Left renal pelvis (tissue), 4 donors: ENCODE measurements at places on chromosomes 6 and 20.

DNA sequence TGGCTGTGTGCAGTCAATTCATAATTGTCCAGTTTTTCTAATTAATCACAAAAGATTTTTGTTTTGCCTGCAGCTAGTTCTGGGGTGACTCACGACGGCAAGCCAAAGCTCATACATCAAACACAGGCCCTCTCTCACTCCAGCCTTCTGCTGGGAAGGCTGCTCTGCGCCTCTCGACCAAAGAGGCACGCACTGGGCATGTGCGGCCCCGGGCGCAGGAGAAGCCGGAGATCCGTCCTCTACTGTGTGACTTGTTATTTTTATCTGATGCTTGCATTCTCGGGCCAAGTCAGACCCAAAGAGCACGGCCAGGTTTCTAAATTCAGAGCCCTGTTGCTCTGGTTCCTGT lies 98.5 kb downstream of the TFAP2A start:
- no peak for DNase-seq

- DNase-seq, result no peak
Measured at GRCh38 chr6:158464483-158464882, 95.4 kb upstream of the TMEM181 start.

DNA sequence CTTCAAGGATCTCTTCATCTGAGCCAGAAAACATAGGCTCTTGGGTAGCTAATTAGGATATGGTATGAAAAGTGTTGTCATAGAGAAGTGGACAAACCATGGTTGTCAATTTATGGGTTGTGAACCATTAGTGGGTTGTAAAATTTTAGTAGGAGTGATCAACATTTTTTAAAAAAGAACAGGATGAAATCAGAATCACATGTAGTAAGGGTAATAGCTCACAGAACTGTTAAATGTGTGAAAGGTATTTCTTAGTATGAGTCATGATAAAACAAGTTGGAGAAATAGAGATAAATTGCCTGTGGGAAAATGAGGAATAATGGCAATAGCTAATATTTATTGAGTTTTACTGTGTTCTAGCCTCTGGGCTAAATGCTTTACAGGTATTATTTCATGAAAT lies 113.4 kb downstream of the MAP3K4 start:
- DNase-seq, result no peak

DNA sequence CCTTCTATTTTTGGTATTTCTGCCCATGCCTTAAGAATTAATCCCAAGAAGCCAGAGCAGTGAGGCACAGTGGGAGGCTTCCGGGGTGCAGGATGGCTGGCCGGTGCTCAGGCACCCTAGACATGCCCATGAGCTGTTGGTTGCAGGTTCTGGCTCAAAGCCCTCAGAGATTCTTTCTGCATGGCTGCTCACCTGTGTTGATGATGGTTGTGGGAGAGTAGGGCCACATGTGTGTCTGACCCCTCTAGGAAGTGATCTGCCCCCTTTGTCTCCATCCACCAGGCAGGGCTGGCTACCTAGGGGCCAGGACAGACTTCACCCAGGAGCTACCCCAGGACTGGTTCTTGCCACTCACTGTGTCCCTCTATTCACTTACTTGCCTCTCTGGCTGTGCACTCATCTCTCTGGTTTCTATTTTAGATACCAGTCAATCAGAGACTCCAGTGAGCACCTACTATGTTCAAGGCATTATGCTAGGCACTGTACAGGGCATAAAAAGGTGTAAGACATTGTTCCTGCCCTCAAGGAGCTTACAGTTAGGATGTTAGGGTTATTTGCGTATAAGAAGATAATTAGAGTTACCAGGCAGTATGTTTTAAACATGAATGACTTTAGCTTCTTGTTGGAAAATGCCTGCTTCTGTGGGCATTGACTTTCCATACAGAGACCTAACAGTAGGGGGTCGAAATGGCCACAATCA lies 16.8 kb downstream of the CD83 start:
- no peak for DNase-seq

- DNase-seq, result no peak
Measured at GRCh38 chr20:19024296-19025035, 188.0 kb upstream of the SLC24A3 start.

GRCh38 chr6:137099689-137100403 lies 55.1 kb upstream of the IL20RA start:
- no peak for DNase-seq

- DNase-seq, result no peak
Measured at GRCh38 chr20:33423141-33423834, 20.3 kb downstream of the SNTA1 start.

DNA sequence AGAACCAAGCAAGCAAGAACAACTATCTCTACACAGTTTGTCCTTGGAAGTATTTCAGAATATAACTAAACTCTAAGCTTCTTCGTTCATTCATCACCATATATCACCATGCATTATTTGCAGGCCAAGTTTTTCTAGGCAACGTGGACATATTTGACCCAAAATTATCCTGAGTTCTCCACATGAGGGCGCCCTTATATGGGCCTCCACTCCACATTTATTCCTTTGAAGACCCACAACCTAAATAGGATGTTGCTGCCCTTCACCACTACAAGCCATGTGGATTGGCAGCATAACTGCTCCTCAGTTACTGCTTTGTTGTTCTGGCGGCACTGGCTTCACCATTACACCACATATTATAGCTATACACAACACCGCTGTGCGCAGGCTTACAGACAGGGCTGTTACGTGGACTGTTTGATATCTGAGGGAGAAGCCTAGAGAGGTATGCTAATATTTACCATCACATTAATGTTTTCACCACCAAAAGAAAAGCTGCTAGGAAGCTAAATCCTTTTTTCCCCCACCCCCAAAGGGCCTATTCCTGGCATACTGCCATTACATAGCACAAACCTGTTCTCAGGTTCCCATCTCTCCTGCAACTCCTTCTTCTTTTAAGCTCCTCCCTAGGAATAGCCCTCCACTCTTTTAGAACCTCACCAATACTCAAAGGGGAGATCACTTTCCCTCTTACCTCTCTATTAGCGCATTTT lies 411.7 kb downstream of the C6orf118 start:
- no peak for DNase-seq

DNA sequence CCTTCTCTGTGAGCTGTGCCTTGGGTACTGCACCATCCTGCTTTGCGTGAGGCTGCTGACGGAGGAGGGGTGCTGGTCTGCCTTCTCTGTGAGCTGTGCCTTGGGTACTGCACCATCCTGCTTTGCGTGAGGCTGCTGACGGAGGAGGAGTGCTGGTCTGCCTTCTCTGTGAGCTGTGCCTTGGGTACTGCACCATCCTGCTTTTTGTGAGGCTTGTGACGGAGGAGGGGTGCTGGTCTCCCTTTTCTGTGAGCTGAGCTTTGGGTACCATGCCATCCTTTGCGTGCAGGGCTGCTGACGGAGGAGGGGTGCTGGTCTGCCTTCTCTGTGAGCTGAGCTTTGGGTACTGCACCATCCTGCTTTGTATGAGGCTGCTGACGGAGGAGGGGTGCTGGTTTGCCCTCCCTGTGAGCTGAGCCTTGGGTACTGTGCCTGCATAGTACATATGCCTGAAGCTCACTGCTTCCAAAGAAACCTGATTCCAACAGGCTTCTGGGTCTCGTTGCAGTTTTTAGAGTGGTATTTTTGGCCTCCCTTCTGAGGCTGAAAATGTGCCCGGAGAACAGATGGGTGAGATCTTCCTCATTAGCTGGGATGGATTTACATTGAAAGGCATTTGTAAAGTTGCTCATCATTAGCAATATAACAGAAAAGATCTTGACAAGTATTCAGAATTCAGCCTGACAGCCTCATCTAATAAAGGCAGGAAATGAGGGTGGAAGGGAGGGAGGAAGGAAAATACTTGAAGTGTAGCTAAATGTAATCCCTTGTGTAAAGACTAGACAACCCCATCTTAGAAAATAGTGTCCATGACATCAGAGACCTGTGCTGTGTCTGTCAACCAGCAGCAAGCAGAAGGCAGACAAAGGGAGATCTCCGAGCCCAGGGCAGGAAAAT lies 46.8 kb upstream of the UNC93A start:
- no peak for DNase-seq

DNA sequence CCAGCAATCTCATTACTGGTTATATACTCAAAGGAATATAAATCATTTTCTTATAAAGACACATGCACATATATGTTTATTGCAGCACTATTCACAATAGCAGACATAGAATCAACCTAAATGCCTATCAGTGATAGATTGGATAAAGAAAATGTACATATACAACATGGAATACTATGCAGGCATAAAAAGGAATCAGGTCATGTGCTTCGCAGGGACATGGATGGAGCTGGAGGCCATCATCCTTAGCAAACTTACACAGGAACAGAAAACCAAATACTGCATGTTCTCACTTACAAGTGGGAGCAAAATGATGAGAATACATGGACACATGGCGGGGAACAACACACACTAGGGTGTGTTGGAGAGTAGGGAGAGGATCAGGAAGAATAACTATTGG lies 58.1 kb upstream of the FBXO30 start:
- no peak for DNase-seq

DNA sequence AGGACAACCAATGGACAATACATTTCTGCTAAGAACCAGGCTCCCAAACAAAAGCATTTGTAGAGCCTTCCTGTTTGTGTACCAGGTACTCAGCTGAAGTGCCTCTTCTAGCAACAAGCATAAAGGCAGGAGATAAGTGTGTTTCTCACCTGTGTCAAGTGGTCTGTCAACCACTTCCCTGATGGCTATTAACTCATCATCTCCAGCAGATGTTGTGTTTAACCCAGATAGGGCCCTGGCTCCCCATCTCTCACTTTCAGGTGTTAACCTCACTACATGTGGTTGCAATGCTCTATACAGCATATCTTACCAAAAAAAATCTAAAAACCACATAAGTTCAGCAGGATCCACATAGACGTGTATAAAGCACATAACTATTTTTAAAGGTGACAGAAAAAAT lies 9.6 kb upstream of the IL17A start:
- DNase-seq, result no peak

- no peak for DNase-seq
Measured at GRCh38 chr20:49561256-49561655, 6.7 kb downstream of the PTGIS start.

DNA sequence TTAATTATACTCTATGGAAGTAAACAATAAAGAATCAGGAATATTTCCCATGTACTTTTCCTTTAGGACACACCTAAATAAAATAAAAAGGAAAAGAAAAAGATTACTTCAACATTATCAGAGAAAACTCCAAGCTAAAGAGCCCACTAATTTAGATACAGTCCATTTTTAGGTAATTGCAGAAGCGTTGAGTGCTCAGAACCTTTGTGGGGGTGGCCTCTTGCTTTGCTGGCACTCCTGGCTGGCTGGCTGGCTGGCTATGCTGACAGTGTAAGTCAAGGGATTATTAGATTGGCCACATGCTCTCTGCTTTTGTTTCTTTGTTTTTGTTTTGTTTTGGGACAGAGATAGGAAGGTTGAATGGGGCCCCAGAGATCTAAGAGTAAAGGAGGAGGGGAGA lies at the start of gene GJE1:
Gene GJE1 (plus strand): TSS at position 301 of the 400 bp plus-strand sequence. CDS start 234 bp downstream, outside the sequence.
- DNase-seq, result no peak

DNA sequence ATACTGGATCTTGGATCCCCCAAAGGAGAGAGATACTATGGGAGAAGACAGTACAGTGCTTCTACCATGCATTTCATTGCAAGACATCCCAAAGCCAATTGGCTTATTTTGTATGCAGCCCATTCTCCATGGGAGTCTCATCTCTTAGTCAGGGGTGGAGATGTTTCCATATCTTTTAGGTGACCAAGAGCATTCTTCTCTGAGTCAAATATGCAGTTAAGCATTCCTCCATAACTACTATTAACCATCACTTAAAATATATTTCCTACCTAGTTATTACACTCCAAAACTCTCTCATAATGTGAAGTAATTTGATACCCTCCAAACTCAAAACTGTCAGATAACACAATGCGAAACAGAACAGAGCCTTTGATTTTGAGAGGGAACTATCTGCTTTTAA lies 542.6 kb downstream of the HDGFL1 start:
- no peak for DNase-seq

- DNase-seq, result no peak
Measured at GRCh38 chr6:3592371-3592941, 135.6 kb upstream of the SLC22A23 start.

GRCh38 chr20:57893366-57893999 lies 183.7 kb upstream of the PMEPA1 start:
- no peak for DNase-seq

GRCh38 chr20:34956041-34956458 lies 382 bp downstream of the MYH7B start:
- DNase-seq, result no peak

DNA sequence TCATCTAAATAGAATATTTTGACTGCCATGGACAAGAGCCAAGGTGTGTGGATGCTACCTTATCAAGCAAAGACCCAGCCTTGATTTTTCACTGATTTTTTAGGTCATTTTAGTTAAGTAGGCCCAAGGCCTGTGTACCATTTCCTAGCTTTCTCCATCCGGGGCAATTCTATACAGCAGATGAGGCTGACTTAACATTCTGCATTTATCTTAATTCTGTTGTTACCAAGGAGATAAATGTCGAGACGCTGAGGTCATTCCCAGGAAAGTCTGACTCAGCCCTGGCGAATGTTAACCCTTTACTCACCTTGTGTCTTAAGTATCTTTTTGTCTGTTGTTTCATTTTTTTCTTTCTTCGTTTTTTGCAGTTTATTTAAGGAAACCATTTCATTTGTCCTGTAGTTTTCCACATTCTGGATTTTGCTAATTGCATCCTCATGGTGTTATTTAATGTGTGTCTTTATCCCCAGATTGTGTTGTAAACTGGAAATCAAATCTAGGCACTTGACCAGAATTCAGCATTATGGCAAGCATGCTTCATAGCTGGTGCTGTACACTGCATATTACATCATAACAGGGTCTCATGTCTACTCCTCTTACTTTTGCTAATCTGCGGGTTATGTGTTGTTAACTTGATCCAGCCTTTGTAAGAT lies 277.0 kb downstream of the CDKAL1 start:
- no peak for DNase-seq

DNA sequence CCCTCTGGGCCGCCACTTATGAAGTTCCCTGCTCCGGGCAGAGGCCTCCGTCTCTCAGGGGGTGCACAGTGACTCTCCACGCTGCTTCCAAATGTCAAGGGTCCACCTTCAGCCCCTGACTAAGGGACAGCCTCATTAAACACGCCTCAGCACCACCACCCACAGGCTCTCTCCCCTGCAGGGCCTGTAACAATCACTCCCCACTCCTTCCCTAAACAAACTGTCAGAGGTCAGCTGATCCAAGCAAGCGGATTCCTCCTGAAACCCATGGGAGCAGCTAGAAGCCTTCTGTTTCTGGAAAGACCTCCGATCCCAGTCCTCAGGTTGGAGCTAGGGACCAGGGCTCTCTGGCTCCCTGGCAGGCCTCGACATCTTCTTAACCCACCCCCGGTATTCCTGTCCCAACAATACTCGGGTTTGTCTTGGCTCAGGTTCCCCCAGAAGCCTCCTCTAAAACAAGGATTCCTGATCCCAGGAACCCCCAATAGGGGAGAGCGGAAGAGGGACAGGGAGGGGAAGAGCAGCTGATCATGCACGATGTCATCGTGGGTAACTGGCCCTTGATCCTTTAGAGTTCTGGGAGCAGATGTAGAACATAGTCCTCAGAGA lies 181.0 kb downstream of the ZNF217 start:
- DNase-seq, result no peak

- DNase-seq, result no peak
Measured at GRCh38 chr20:38290829-38291814, 12.8 kb upstream of the BPI start.
